Activated CD8-positive, alpha-beta memory T cell treated with anti-CD3 and anti-CD28 coated beads for 4 hours (primary cell): ENCODE measurements at places on chromosomes 3 and 15.

GRCh38 chr15:85515212-85515611 lies 134.8 kb downstream of the AKAP13 start:
- no peak for DNase-seq

DNA sequence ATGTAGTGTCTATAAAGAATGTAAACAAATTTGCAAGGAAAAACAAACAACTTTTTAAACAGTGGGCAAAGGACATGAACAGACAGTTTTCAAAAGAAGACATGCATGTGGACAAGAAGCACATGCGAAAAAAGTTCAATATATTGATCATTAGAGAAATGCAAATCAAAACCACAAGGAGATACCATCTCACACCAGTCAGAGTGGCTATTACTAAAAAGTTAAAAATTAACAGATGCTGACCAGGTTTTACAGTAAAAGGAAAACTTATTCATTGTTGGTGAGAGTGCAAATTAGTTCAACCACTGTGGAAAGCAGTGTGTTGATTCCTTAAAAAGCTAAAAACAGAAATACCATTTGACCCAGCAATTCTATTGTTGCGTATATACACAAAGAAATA lies 47.1 kb upstream of the LSAMP start:
- DNase-seq = no peak

- DNase-seq = no peak
Observed at GRCh38 chr3:154152741-154153140, 31.6 kb downstream of the ARHGEF26 start.

DNA sequence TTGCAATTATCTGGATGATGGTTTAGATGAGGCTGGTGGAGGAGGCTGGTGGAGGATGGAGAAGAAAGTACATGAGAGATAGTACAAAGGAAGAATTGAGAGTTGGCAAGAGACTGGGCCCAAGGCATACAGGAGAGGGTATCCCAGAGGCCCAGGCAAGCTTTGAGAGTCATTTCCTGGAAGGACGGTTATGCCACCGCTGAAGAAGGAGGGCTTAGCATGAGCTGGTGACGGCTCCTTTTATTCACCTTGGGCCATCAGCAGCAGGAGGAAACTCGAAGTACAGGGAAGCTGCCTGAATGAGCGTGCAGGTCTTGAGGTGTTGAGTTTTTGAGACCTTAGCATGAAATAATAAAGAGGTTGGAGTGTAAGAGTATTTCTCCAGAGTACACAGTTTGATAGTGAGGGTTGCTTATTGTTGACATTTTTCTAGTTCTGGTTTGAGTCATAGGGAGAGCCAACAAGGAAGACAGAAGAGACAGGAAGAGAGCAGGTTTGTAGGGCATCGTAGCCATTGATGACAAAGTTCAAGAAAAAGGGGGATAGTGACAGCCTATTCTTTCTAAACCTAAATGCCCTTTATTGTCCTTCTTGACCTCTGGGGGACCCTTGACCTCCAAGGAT lies 13.8 kb downstream of the THSD4 start:
- no peak for DNase-seq

DNA sequence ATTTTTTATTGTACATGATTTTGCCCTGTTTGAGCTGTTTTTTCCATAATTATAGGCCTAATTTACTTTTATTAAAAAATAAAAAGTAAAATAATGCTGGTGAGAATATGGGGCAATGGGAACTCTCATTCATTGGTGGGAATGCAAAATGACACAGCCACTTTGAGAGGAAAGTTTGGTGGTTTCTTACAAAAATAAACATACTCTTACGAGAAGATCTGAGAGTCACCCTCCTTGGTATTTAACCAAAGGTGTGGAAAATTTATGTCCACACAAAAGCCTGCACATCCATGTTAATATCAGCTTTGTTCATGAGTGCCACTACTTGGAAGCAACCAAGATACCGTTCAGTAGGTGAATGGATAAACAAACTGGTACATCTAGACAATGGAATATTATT lies 9.8 kb downstream of the MUC13 start:
- DNase-seq = no peak

- DNase-seq = no peak
Observed at GRCh38 chr3:56410576-56410975, 57.7 kb downstream of the ERC2 start.

DNA sequence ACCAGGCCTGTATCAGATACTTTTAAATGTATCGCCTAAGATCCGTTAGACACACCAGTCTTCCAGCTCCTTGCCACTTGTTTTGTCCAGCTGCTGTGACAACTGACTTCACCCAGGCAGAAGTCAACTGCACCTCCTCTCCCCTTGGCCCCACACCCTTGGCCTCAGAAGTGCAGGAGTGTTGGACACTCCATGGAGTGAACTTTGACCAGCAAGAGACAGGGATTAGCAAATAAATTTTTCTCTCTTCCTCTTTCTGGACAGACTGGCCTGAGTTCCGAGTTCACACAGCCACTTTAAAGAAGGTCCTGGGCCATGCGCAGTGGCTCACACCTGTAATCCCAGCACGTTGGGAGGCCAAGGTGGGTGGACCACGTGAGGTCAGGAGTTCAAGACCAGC lies 2.9 kb upstream of the CLN6 start:
- DNase-seq = no peak

DNA sequence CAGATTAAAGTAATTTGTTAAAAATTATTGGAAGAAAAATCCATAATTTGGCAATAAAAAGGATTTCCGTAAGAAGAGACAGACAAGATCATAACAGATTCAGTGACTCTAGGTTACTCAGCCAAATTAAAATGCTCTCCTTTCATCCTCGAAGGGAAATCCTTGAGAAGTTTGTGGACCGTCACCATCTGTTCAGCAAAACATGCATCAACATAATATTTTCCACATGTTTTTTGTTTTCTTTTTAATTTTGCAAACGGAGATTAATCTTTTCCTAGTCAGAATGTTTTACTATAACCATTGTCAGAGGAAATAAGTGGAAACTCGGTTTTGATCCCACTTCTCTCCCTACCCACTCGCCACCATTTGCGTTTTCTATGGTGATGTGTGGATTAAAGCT lies 128.3 kb downstream of the TMCO5A start:
- DNase-seq = no peak

DNA sequence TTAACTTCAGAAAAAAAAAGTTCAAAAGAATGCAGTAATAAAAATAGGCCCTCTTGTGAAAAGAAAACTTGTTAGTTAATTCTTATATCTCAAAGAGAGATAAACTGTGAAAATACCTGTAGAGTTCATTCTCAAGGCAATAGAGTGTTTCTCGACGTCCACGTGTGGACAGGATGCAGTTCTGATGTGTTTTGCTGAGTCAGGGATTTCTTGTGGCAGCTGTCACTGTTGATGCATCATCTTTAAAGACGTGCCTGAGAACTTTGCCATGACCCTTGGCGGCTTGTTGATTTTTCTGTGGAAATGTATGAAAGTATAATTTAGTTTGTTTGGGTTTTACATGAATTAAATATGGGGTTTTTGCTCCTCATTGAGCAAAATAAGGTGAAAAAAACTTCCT lies 702.2 kb downstream of the NLGN1 start:
- no peak for DNase-seq

- DNase-seq = no peak
Observed at GRCh38 chr15:58287891-58288290, 143.9 kb upstream of the LIPC start.

DNA sequence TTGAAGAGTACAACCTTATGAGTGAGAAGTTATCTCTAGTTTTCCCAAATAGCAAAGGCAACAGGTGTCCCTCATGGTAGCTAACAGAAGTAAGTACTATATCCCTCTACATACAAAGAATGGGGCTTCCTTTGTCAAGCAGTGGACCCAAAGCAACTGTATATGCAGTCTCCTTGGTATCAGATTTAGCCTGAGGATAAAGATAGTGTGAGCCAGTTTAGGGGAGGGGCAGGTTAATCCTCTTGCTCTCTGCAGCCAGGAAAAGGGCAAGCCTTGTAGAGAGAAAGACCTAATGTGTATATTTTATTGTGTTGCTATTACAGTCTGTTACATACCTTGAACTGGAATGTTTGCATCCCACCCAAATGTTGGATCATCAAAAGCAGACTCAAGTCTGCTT lies 117.9 kb upstream of the COL8A1 start:
- no peak for DNase-seq

- DNase-seq = no peak
Observed at GRCh38 chr3:179949412-179949811, 87.3 kb downstream of the PEX5L start.

DNA sequence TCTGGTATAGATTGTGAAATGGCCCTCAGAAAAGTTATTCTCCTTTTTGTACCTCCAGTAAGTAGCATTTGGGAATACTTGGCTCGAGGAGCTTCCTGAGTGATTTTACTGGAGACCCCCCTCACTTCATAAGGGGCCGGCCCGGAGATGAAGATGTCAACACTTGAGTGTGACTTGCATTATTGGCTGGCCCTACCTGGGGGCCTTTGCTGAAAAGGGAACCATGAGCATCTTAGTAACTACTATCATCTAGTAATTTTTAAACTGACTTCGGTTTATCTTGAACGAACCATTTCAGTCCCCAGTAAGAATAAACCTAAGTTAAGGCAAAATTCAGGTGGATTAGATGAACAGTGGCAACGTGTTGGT lies 1.3 kb downstream of the FAIM start:
- DNase-seq = no peak

GRCh38 chr15:47688573-47689086 lies 28.7 kb upstream of the SEMA6D start:
- DNase-seq = no peak

DNA sequence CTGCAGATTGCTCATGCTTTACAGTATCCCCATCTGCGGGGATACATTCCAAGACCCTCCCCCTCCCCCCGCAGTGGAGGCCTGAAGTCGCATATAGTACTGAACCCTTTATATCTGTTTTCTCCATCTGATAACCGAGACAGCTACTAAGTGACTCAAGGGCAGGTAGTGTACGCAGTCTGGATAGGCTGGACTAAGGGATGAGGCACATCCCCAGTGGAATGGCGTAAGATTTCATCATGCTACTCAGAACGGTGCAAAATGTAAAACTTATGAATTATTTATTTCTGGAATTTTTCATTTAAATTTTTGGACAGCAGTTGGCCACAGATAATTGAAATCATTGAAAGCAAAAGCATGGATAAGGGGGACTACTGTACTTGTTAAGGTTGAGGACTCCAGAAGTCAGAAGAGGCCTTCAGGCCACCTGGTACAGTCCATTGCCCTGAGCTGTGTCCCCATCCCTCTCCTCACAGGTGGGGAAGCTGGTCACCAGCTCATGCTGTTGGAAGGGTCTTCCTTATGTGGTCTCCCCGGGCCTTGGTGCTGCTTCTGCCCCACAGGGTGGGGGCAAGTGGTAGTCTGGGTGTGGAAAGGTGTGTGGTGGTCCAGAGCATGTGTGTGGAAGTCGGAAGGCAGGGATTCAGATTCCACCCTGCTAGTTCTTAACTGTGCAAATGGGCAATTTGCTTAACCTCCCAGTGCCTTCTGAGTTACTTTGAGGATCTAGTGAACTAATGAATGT lies 72.0 kb downstream of the HCN4 start:
- no peak for DNase-seq

- DNase-seq = no peak
Observed at GRCh38 chr3:146279013-146279412, 28.1 kb upstream of the PLSCR4 start.

DNA sequence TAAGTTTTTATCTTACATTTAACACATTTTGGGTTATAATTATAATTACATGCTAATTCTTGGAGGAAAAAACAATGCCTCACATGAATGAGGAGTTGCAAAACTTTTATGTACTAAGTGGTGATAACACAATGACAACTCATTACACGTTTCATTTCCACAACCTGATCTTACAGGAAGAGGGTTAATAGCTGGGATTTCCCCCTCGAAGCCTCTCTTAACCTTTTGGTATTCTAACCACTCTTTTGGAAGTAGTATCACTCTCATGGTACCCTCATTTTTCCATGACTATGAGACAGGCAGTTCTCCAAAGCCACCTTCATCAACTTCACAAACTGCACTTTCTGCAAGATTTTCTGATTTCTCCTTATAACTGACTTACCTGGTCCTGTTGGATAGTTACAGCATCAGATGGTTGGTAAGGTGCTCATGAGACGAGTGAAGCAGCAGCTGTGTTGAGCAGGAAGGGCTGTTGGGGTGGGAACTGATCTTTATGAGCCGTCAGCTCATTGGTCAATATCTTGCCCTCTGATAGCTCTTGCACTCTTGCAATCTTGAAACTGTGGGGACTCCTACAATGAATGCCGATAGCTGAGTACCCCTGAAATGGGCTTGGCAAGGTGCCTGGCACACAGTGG lies 41.6 kb downstream of the ACAN start:
- no peak for DNase-seq

DNA sequence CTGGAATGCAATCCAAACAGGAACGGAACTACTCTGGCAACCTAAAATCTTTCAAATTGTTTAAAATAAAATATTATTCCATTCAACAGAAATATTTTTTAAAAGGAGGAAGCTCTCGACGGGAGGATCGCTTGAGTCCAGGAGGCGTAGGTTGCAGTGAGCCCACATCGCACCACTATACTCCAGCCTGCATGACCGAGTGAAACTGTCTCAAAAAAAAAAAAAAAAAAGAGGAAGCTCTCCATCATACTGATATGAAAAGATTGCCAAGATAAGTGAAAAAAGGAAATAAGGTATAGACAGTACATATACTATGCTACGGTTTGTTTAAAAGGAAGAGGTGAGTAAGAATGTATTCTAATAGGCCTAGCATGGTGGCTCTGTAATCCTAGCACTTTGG lies 3.6 kb downstream of the RAD18 start:
- no peak for DNase-seq

- no peak for DNase-seq
Observed at GRCh38 chr3:174951034-174951433, 91.9 kb downstream of the NAALADL2 start.

GRCh38 chr3:23038471-23038870 lies 164.7 kb upstream of the UBE2E2 start:
- no peak for DNase-seq

- DNase-seq = no peak
Observed at GRCh38 chr3:197874064-197874463, 75.9 kb upstream of the RPL35A start.
